Ammon's horn (tissue), 1 donor: ENCODE measurements at places on chromosomes 4 and X.
A peak's percentile ranks its signal among the peaks of the same experiment; 100 is the strongest.

DNA sequence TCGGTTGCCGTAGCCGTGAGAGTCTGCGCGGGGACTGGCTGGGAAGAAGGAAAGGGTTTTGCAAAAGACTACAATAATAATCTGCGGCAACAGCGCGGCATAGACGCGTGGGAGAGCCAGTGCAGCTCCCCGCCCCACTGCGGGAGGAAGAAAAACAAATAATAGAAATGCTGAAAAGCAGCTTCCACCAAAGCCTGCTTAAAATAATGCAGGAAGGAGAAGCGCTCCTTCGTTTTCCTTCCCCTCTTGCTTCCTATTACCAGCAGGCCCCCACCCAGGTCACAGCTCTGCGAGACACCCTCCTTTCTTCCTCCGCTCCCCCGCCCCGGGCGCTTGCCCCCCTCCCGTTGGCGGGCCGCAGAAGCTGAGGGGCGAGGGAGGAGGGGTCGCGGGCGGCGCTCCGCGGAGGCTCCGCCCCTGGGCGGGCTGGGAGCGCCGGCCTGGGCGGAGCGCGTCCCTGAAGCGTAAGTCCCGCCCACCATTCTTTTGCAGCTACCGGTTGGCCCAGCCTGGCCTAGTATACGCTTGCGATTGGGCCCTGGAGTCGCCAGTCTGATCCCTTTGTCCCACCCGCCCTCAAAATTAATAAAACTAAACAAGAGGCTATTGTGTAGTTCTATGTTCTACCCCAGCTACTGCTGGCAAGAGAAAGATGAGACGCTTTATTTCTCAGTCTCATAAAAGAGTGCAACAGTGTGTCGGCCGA, 636 bp upstream of the AMOT start:
- peak; percentile 96 for DNase-seq

DNA sequence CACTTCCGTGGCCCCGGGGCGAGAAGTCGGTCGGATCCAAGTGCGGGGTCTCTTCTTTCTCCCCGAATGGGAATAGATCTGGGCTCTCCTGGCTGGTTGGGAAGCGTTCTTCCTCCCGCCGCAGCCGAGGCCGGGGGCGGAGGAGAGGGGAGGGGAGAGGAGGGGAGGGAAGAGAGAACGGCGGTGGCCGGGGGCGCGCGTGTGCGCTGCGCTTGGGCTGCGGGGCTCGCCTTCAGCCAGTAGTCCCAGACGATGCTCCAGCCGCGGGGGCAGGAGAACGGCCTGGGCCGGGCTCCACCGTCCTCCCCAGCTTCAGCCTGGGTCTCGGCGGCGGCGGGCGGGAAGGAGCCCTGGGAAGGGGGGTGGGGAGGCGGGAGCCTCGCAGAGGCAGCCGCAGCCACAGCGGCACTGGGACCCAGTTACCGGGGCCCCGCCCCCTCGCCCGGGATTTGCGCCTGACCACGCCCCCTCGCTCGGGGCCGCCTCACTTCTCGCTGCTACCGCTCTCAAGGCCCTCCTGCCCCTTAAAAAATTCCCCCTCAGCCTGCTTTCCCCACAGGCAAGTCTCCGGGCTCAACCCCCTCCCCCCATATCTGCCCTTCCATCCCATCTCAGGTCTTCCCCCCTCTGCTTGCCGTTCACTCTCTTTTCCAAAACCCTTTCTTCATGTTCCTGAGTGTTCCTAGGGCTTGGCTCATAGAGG, at the start of gene FGD1:
TSS of gene FGD1 (minus strand) at position 421 of the 703 bp plus-strand sequence. CDS start 802 bp downstream, outside the sequence.
- DNase-seq = peak; percentile 48

DNA sequence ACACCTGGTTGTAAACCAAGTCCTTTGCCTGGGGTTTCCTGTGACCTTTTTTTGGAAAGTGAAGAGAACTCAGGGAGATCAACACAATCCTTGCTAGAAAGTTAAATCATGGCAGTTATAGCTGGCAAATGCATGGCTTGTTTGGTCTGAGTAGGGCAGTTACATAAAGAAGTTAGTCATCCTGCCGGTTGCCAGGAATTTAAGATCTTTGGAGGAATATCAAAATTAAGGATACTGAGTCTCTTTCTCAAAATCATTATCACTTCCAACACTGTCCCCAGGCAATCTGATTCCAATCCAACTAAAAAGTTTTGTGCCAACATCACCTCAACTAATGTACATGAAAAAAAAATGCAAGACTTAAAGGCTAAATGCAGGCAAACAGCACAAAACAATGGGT, 40.3 kb downstream of the C4orf54 start:
- no peak for DNase-seq

GRCh38 chr4:79882806-79883205, 190.2 kb downstream of the ANTXR2 start:
- DNase-seq = no peak

GRCh38 chr4:75036046-75036830, 103.3 kb downstream of the PARM1 start:
- DNase-seq = peak; percentile 35

DNA sequence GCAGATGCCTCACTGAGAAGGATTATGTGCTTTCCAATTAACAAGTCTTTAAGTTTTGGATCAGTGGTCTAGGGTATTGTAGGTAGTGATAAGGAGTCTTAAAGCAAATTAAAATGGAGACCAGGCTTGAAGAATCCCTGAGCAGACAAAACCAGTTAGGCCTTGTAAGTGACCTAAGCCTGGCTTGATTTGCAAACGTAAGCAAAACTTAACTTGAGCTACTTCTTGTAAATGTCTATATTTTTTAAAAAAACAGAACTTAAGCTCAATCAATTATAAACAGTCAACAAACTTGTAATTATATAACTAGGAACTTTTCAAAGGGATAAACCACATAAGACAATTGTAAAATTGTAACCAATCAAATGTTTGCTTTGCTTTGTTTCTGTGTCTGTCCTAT, 72.7 kb upstream of the NALF2 start:
- DNase-seq = no peak

DNA sequence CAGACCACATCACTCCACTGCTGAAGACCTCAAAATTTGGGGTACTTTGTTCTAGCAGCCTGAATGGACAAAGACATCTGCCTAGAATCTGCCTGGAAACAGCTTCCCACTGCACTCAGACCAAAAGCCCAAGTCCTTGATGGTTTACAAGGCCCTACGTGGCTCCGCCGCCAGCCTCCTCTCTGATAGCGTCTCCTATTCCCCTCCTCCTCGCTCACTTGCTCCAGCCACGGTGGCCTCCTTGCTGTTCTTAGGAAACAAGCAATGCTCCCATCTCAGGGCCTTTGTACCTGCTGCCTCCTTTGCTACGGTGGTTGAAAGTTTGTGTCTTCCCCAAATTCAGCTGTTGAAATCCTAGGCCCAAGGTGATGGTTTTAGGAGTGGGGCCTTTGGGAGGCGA, 34.7 kb upstream of the SORCS2 start:
- DNase-seq = no peak

GRCh38 chr4:119833611-119834010, 205.0 kb upstream of the PDE5A start:
- no peak for DNase-seq

DNA sequence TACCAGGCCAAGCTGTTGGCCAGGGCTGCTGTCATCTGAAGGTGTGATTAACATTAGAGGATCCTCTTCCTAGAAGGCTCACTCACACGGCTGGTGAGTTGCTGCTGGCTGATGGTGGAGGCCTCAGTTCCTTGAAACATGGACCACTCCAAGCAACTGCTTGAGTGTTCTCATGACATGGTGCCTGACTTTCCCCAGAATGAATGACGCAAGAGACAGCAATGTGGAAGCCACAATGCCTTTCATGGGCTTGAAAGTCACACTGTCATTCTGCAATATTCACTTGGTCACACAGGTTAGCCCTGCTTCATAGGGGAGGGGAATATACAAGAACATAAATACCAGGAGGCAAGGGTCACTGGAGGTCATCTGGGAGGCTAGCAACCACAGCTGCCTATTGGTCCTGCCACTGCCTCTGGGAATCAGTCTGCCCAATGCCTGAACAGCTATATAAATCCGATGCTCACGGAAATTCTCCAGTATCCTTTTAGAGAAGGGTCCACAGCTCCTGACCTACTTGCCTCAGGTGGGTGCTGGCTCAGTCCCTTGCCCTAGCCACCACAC, 97.1 kb upstream of the MAML3 start:
- no peak for DNase-seq

GRCh38 chr4:82799006-82799881, 648 bp upstream of the SCD5 start:
- DNase-seq = no peak

- no peak for DNase-seq
Observed at GRCh38 chr4:70666369-70666768, at the start of gene JCHAIN. JCHAIN (minus strand) TSS chr4:70666508; CDS start chr4:70666490, 18 bp downstream.

- no peak for DNase-seq
Observed at GRCh38 chr4:111210595-111210994, 587.7 kb upstream of the PITX2 start.

DNA sequence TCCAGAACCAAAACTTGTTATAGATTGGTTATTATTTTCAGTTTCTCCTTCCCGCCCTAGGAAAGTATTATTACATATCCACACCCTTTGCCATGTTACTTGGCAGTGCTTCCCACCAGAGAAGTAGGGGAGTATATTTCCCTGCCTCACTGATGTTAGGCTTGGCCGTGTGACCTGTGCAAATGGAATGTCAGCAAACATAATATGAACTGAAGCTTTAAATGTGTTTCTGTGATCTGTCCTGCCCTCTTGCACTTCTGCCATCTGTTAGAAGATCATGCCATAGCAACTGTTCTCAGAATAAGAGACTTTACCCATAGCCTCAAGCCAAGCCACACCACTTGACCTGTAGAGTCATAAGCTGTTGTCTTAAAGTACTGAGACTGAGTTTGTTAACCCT, 36.7 kb upstream of the NEUROG2 start:
- no peak for DNase-seq

DNA sequence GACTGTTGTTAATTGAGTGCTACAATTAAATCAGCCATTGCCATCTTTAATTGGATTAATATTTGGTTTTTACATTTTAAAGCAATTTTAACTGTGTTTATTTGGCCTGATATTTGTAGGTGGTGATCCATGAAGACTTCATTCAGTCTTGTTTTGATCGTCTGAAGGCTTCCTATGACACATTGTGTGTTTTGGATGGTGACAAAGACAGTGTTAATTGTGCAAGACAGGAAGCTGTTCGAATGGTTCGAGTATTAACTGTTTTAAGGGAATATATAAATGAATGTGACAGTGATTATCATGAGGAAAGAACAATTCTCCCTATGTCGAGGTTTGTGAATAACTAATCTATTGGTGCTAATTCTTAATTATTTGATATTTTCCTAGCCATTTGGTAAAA, 82.6 kb downstream of the USP9X start:
- peak; percentile 1 for DNase-seq

DNA sequence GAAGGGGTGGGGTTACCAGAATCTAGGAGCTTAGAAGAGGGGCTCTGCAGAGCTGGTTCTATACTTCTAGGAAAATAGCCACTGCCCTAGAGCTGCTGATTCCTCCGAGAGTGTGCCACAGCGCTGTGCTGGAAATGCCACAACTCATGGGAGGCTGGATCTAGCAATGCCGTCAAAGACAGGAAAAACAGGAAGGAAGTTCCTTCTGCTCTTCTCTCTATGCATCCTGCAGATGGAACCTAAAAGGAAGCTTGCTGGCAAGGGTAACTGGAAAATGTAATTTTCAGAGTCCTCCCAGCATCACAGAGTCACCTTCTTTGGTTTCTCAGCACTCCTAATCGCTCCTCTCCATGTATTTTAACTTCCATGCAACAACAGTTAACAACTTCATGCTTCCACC, 121.2 kb upstream of the TLL1 start:
- DNase-seq = no peak

GRCh38 chrX:48493890-48494364, 14.9 kb upstream of the PORCN start:
- peak; percentile 45 for DNase-seq

GRCh38 chrX:15680401-15680800, 15.8 kb upstream of the CLTRN start:
- no peak for DNase-seq

DNA sequence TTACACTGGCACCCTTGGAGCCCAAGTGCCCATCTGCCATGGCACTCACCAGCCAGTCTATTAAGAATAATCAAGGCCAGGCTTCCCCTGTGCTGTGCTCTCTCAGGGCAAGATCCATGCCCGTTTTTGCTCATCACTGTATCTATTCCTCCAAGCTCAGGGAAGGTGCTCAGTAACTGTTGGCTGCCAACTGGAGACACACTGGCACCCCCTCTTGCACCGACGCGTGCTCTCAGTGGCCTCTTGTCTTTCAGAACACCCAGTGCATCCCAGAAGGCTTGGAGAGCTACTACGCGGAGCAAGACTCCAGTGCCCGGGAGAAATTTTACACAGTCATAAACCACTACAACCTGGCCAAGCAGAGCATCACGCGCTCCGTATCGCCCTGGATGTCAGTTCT, 30.1 kb downstream of the NSG1 start:
- no peak for DNase-seq

- peak; percentile 12 for DNase-seq
Observed at GRCh38 chr4:151302432-151302831, 23.0 kb downstream of the SH3D19 start.

DNA sequence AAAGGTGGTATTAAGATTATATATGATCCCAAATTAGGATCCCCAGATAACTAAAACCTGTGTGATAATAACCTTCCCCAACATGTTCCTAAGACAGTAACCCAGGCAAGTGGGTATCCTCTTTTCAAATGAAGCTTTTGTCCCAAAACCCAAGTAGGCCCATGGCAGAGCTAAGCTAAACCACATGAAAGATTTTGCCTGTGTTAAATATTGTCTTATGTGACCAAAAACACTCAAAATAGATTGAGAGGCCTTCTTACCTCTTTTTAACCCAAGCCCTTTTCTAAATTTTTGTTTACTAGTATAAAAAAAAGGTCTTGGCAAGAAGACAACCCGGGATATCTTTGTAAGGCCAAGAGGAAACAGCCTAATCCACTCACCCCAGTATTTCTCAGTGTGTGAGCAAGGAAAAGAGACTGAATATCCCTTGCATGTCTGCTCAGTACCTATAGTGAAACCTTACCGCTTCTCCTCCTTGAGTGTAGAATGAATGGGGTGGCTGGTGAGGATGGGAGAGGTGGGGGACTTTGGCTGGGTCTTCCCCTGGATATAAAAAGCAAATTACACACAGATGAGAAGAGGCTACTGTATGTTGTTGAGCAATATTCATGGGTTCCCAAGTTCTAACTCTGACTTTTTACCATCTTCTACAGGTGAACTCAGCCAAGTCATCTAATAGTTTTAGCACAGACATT, 188.8 kb upstream of the BMP3 start:
- DNase-seq = no peak

GRCh38 chr4:14943749-14944148, 58.5 kb upstream of the CPEB2 start:
- no peak for DNase-seq
